Spinal cord (tissue), 10 donors: ENCODE measurements at places on chromosomes 3 and 15.
A peak's percentile ranks its signal among the peaks of the same experiment; 100 is the strongest.

DNA sequence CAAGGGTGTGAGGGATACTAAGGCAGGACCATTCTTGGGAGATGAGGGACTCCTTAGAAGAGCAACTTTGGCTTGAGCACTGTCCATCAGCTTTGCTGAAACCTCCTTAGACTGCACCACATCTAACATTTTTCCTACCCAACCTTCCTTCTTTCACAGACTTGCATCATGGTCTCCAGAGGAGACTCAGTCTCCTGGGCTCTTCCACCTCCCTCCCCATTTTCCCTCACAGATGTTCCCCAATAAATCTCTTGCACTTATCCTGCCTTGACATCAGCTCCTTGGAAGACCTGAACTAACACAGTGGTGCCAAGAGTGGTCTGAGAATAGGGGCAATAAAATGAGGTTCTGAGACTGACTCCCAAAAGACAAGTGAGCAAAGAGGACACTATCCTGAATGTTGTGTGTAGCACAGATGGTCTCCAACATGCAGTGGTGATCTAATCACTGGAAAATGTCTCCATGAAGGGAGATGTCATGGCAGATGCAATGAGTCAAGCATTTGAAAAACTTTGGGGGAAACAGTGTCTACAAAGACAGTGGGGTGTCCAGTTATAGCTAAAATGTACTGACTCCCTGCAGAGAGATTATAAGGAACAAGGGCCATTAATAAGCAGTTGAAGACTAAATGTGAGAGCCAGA is 26.0 kb upstream of the BOC start:
- DNase-seq: no peak

GRCh38 chr3:71030748-71031147 is 552.8 kb downstream of the FOXP1 start:
- DNase-seq: no peak

- peak; percentile 38 for DNase-seq
Observed at GRCh38 chr3:88059380-88060170, 520 bp downstream of the ZNF654 start.

DNA sequence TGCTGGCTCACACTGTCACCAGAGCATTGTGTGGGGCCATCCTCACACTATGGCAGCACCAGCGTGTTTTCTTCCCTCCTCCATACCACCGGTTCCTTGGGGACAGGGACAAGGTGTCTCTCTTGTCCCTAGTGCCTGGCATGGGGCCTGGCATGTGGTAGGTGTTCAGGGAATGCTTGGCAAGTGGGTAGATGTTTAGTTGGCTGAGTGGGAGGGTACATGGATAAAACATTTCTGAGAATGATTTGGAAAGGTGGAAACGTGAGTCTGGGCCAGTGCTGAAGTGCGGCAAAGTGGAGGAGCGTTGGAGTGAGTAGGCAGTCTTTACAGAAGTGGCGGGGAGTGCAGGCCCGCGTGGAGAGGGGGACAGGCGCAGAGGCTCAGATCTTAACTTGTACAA is 15.0 kb downstream of the SNAPC5 start:
- no peak for DNase-seq

DNA sequence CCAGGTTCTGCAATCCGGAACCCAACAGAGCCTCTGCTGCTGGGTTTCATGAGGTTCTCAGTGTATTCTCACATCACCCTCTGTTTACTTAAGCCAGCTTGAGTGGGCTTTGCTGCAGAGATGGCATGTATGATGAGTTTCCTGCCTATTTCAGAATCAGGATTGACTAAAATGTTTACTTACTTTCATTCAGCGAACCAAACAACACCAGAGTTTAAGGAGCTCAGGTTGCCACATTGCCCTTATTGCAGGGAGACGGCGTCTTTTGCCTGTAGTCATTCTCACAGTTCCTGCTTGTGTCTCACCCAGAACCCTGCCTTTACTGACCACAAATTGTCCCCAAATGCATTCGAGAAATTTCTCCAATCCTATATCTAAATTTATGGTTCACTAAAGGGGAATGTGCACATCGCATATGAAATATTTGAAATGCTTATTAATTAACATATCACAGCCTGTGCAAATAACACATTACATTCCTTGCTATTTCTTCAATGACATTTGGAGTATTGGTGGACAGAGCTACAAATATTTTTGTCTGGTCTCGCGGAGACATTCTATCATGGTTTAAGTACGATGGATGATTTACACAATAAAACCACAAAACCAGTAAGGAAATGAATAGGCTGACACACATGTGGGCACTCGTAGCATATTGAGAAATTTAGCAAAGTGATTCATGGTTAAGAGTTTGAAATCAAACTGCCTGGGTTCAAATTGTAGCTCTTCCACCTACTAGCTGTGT is 377.2 kb upstream of the CFAP20DC start:
- DNase-seq: no peak

DNA sequence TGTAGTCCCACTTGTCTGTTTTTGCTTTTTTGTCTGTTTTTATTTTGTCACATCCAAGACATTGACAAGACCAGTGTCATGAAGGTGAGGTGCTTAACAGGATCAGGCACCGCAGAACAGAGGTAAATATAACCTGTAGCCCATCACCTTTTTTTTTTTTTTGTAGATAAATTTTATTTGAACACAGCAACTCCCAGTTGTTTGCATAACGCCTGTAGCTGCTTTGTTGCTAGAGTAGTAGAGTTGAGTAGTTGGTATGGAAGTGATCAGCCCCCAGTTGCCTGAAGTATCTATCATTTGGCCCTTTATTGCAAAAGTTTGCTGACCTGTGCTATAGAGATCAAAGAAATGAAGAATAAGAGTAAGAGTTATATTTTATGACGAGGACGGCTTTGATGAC is 135.0 kb downstream of the TCF12 start:
- DNase-seq: no peak

DNA sequence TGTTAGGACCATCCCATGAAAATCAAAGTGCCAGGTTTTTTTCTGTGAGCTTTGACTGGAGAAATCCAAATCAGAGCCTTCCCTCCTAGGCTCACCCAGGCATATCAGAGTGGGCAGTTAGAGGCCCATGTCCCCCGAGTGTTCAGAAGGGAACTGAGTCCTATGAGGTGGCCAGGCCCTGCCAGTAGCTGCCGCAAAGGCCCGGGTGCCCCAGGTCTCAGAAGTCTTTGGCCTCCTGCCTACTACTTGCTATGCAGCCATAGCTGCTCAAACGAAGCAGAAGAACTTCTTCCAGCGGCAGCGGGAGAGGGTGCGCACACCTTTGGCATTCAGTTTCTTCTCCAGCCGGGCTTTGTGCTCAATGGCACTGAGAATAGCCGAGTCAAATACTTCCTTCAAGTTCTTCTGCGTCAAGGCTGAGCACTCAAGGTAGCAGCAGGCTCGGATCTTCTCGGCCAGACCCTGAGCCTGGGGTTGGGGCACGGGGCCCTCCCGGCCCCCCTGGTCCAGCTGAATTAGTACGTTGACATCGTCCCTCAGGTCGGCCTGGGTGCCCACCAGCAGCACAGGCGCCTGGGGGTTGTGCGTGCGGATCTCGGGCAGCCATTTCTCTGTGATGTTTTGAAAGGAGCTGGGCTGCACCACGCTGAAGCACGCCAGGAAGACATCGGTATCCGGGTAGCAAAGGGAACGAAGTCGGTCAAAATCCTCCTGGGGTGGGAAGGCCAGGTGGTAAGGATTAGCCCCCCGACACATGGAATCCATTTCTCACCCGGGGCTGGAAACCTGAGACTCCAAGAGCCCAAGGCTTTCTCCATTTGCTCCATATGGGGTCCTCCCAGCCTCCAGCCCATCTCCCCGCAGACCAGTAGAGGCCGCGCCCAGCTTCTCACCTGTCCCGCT is 992 bp downstream of the RHOV start:
- DNase-seq: no peak

GRCh38 chr3:130389743-130390478 is 44.4 kb downstream of the COL6A5 start:
- DNase-seq: no peak

DNA sequence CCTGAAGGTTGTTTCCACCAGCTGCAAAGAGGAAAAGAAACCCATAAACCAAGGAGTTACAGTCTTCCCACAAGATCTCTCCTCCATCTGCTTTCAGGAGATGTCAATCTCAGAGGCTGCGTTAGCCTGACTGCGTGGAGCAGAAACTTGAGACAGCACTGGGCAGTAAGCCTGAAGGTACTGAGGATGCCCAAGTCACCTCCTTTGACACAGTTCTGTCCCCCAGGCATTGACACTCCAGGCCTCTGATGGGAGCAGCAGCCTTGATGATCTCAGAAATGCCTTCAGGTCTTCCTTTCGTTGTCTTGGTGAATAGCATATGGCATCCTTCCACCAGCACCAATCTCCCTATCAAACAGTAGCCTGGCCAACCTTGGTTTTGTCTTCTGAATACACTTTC is 89.3 kb downstream of the OXNAD1 start:
- no peak for DNase-seq

- DNase-seq: peak; percentile 79
Observed at GRCh38 chr15:83850015-83850414, 196.1 kb downstream of the ADAMTSL3 start.
